MCF 10A (cell line): ENCODE measurements at places on chromosomes 13 and 19. TPM values are rescaled to one million over a fixed set of nuclear protein-coding genes. Genes with fewer than 3 reads are reported as not detected.

CEACAM16 gene
- not detected in 2 replicates for total RNA-seq

TIMM29 gene
- 18.3 and 19.3 TPM in 2 replicates for total RNA-seq

URAD gene
- not detected in 2 replicates for total RNA-seq

CEACAM4 gene
- total RNA-seq = not detected in 2 replicates

UBE2L5 gene
- not detected in 2 replicates for total RNA-seq

CD79A gene
- not detected in 2 replicates for total RNA-seq

WTIP gene
- 15.9 and 22.6 TPM in 2 replicates for total RNA-seq

PSMD8 gene
- total RNA-seq = 289 and 311 TPM in 2 replicates

ZNF45 gene
- 8.1 and 9.9 TPM in 2 replicates for total RNA-seq

DUS3L gene
- total RNA-seq = 53.5 and 77.6 TPM in 2 replicates

C19orf67 gene
- total RNA-seq = not detected in 2 replicates
